ENCODE measurements at places on chromosomes 16 and 17. TPM values are rescaled to one million over a fixed set of nuclear protein-coding genes. Genes with fewer than 3 reads are reported as not detected.

ITGAD gene
- total RNA-seq = not detected

MYH1 gene
- total RNA-seq = not detected

ZG16B gene
- total RNA-seq = not detected

SEZ6L2 gene
- total RNA-seq = 43.5 TPM

NOD2 gene
- not detected for total RNA-seq

PPP1R27 gene
- total RNA-seq = not detected

ZNF750 gene
- total RNA-seq = not detected

SKA2 gene
- 163 TPM for total RNA-seq

TPSAB1 gene
- not detected for total RNA-seq

CCR7 gene
- total RNA-seq = not detected

KCNJ12 gene
- 3.9 TPM for total RNA-seq

DECR2 gene
- 13.7 TPM for total RNA-seq

IL17C gene
- total RNA-seq = 0.43 TPM

CCL1 gene
- not detected for total RNA-seq

- no peak for DNase-seq
Observed at GRCh38 chr16:3754081-3754703, 36.9 kb upstream of the TRAP1 start.

DNA sequence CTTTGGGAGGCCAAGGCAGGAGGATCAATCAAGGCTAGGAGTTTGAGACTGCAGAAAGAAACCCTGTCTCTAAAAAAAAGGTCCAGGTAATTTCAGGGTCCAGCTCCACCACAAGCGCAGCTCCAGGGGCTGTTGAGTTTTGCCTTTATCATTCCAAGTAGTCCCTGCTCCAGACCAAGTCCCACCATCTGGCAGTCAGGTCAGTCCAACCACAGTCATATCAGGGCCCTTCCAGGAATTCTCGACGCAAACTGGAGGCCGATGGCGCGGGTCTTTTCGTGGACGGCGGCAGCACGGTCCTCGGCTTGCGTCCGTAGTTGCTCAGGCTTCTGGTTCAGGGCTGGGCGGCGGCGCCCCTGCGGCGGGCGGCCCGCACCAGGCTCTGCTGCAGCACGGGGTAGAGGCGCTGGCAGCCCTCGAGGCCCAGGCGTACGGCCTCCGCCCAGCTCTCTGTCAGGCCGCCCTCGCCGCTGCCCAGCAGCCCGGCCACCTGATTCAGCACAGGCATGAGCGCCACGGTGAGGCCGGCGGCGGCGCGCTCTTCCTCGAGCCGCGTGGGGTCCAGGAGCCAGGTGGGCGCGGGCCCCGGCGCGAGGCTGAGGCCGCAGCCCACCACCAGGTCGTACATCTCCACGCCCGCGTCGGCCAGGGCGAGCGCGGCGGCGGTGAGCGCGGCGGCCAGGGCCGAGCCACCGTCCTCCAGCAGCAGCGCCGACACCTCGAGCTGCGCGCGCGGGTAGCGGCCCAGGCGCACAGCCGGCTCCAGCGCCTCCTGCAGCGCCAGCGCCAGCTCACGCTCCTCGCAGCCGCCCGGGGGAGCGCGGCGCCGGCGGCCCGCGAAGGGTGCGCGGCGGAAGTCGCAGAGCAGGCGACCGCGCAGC is 752 bp downstream of the EXOSC6 start:
- DNase-seq = peak; percentile 27

- no peak for DNase-seq
Observed at GRCh38 chr16:69329369-69330285, 761 bp downstream of the PDF start.

- peak; percentile 87 for DNase-seq
Observed at GRCh38 chr17:29929533-29930408, at the start of gene SSH2. Gene SSH2, minus strand, starts transcription at chr17:29930228. Its CDS starts 228 bp downstream, at chr17:29930000.

GRCh38 chr17:15278380-15278779 is 13.3 kb upstream of the PMP22 start:
- no peak for DNase-seq

DNA sequence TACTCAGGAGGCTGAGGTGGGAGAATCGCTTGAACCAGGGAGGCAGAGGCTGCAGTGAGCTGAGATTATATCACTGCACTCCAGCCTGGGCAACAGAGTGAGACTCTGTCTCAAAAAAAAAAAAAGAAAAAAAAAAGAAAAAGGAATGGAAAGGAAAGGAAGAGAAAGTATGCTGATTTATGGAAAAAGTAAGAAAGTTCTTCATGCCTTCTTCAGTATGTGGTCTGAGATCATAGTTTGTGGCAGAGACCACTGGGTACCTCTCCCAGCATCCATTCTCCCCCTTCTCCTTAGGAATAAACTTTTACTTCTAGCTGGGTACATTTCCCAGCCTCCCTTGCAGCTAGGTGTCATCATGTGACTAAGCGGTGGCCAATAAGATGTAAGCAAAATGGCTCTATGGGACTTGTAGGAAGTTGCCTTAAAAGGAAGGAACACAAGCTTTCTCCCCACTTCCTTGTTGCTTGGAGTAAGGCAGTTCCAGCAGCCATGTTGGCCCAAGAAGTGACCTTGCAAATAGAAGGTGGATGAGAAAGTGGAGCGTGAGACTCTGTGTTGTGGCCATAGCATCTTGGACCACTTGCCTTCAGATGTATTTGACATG is 26.1 kb upstream of the XPO6 start:
- DNase-seq = no peak

- no peak for DNase-seq
Observed at GRCh38 chr17:45748731-45749310, 35.3 kb upstream of the CRHR1 start.

GRCh38 chr17:16383216-16383615 is 2.3 kb downstream of the UBB start:
- DNase-seq = no peak

GRCh38 chr17:43591779-43592562 is 45.8 kb upstream of the ETV4 start:
- DNase-seq = no peak

DNA sequence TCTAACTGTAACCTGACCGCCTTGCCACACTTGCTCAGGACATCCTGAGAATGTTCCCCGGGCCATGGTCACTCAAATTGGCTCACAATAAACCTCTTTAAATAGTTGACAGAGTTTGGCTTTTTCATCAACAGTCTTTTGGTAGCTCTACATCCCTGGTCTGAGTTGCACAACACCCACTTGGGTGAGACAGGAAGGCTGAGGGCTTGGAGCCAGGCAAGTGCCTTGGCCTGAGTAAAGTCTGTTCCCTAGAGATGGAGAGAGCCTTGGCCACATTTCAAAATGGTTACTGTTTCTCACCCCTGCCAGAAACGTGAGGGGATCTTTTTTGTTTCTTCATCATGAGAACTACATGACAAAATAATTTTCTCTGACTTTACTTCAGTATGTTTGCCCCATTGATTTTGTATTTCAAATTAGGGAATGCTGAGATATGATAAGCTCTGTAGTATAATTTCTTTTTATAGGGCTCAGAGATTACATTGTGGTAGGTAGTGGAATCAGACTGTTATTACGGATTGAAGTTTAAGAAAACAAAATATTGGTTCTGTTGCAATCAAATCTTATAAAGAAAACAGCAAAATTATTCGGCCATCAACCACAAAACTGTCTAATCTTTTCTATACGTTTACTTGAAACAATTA is 53.9 kb upstream of the NETO2 start:
- no peak for DNase-seq

GRCh38 chr17:27355419-27355818 is 61.5 kb downstream of the WSB1 start:
- no peak for DNase-seq

DNA sequence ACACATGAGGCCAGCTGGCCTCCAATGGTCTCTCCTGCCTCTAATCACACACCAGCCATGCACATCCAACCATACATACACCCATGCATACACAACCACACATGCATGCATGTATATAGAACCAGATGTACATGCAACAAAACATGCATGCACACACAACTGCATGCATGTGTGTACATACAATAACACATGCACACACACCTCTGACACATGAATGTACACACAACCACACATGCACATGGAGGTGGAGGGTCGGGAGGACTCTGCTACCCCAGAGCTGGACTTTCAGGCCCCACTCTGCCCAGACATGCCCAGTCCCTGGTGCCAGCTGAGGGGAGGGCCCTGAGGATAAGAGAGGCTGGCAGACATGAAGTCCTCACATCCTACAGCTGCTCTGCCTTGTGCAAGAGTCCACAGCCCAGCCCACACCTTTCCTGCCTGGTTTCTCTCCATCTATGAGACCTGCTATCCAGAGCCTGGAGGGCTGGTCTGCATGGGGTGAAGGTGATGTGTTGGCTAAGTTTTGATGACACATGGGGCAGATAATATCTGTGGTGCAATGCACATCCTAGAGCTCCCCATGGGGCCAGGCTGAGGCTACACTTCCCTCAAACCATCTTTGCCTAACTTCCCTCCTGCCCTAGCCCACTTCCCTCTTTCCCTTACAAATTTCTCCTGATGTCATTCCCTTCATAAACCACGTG is 50.9 kb upstream of the SDK2 start:
- DNase-seq = no peak

DNA sequence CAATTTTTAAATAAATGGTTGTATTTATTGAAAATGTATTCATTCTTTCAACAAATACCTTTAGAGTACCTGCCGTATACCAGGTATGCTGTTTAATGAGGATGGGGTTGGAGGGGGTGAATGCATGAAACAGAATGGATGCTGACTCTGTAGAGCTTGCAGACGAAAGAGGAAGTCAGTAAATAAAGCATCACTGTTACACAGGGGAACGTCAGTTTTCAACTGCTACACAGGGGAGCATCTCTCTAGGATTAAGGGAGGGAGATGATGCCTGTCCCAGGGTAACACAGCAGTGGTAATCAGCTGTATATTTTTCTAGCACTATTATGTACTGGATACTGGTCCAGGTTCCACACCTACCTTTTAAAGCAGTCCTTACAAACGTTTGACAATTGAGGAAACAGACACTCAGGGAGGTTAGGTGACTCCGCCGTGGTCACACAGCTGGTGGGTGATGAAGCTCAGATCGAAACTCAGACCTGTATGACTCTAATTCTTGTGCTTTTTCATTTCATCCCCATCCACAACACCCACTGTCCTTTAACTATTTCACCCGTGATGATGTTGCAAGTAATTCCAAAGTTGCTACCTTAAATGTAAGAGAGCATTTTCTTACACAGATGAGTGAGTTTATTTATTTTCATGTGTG is 452.1 kb upstream of the HSBP1 start:
- no peak for DNase-seq

DNA sequence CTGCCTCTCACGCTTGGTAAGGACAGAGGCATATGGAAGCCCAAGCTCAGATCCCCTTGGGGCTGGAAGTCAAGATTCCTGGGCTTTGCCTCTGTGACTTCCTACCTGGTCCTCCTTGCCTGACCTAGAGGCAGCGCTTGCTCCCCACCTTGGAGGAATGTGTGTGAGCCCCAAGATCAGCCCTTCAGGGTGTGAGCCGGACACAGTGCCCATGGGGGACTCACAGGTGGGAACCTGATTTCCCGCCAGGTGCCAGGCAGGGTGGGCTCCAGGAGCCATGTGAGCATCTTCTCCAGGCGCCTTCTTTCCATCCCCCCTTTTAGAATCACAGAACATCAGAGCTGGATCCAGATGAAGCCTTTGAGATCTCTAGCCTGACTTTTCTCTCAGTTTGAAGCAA is 10.2 kb downstream of the CD300LG start:
- no peak for DNase-seq

DNA sequence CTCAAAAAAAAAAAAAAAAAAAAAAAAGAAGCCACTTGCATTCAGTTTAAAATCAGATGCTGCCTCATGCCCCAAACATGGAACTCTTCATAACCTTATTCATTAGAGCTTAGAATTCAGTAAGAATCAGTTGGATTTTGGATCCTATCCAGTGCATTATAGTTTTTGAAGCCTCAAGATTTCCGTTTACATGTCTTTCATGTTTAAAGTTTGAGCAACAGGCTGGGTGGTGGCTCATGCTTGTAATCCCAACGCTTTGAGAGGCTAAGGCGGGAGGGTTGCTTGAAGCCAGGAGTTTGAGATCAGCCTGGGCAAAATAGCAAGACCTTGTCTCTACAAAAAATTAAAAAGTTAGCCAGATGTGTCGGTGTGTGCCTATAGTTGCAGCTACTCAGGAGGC is 55.0 kb downstream of the SNTB2 start:
- DNase-seq = no peak

DNA sequence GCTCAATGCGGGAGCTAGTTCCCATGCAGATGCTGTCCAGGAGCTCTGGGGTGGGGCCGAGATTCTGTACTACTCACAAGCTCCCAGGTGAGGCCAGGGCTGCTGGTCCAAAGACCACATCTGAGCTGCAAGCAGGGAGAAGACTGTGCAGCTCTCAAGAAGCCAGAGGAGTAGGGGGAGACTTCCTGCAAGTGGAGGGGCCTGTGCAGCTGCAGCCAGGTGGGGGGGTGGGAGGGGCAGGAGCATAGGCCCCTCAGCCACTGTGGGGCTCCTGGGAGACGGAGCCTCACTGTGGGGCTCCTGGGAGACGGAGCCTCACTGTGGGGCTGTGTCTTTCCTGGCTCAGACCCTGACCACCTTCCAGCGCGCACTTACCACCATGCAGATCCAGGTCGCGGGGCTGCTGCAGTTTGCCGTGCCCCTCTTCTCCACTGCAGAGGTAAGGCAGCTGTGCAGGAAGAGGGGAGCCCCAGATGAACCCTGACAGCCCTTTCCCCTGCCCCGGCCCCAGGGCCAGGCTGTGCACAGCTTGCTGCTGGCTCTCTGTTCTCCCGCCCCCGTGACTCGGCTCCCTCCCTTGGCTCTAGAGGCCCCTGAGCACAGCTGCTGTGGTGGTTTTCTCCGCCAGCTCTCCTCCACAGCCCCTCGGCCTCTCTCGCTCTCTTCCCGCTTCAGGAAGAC is 24.3 kb upstream of the DNAI2 start:
- no peak for DNase-seq

DNA sequence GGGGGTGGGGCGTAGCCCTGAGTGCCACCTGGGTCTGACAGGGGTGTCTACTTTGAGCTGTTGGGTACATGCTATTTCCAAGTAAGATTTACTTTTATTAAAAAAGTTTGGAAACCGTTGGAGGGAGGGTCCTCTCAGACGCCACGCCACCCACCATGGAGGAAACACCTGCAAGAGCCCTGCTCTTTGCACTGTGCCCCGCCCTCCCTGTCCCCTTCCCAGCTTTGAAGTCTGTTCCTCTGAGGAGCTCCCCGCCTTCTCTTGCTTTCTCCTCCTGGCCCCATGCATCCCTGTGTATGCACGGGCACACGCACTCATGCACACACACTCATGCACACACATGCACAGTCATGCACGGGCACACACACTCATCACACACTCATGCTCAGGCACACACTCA is 15.5 kb downstream of the ADGRG1 start:
- DNase-seq = no peak

DNA sequence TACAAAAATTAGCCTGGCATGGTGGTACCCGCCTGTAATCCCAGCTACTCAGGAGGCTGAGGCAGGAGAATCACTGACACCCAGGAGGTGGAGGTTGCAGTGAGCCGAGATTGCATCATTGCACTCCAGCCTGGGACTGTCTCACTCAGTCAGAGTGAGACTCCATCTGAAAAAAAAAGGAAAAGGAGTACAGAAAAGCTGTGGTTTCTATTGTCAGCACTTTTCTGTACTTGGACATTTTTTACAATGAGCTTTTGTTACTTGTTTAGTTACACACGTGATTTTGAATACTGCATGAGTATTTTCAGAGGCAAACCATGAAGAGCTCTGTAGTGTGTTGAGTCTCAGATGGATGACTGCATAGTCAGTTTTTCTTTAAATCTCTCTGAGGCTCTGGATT is 26.3 kb downstream of the ZC3H18 start:
- DNase-seq = no peak

Measured in G401 (cell line).